ENCODE measurements at places on chromosomes 16 and 17. TPM values are rescaled to one million over a fixed set of nuclear protein-coding genes. Genes with fewer than 3 reads are reported as not detected.

BIRC5 gene
- total RNA-seq, result 157 TPM

CCL4 gene
- total RNA-seq, result not detected

HAP1 gene
- 0.06 TPM for total RNA-seq

BAHCC1 gene
- 3.4 TPM for total RNA-seq

PRDM7 gene
- not detected for total RNA-seq

SMTNL2 gene
- total RNA-seq, result not detected

TEX14 gene
- not detected for total RNA-seq

EPX gene
- total RNA-seq, result 0.08 TPM

HAS3 gene
- total RNA-seq, result not detected

KRT14 gene
- not detected for total RNA-seq

KRT33A gene
- not detected for total RNA-seq

GPR142 gene
- total RNA-seq, result not detected

TBC1D3 gene
- not detected for total RNA-seq
